ENCODE measurements at places on chromosomes 1 and 21.

DNA sequence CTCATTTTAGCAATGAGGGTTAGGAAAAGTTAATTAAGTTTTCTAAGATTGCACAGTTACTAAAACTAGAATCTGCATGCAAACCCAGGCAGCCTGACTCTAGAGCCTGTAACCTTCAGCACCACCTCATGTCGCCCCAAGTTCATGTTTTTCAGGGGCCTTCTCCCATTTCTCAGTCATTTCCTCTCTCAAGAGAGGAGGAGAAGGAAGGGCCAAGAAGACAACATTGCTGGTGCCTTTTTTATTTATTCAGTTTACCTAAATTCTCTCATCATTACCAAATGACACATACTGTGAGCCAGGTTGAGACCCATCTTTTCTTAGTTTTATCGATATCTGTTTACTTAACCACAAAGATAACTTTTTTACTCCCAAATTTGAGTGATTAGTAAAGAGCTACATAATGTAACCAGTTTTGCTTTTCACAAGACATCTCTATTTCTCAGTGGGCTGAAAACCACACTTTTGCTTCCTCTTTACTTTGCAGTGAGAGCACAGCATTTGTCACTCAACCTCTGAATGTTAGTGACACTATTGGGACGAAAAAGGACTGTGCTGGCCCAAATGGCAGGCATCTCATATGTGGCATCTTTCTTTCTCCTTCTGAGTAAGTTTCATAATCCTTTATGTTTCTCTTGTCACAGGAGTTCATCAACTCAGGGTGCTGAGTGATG, at the start of gene CD101:
Gene CD101, plus strand, starts transcription at position 507 of the 674 bp plus-strand sequence. Its CDS starts 58 bp downstream, at position 565.
- DNase-seq: no peak

DNA sequence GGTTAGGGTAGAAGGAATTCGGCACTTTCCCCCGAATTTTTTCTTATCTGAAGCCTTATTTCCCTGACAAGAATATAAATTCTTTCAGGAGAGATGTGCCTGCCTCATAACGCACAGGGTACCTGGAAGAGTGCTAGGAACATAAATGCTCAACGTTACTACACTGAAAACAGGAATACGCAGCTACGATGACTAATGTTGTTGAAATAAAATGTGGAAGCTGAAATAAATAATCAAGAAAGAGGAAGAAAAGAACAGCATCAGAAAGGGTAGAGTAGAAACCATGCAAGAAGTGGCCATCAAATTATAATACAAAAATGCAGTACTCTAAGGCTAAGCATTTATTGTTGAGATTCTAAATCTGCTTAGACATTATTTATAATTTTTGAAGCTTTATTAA, 33.9 kb downstream of the SLC66A1 start:
- no peak for DNase-seq

- no peak for DNase-seq
Measured at GRCh38 chr1:41490911-41491310, 6.4 kb upstream of the EDN2 start.

- no peak for DNase-seq
Measured at GRCh38 chr1:221074332-221074731, 195.1 kb downstream of the HLX start.

- no peak for DNase-seq
Measured at GRCh38 chr1:84672080-84672854, 18.0 kb downstream of the SSX2IP start.

GRCh38 chr1:160097911-160098851, at the start of gene IGSF8:
Gene IGSF8 (minus strand): TSS chr1:160098619. CDS start chr1:160098472, 147 bp downstream.
- peak; percentile 93 for DNase-seq

DNA sequence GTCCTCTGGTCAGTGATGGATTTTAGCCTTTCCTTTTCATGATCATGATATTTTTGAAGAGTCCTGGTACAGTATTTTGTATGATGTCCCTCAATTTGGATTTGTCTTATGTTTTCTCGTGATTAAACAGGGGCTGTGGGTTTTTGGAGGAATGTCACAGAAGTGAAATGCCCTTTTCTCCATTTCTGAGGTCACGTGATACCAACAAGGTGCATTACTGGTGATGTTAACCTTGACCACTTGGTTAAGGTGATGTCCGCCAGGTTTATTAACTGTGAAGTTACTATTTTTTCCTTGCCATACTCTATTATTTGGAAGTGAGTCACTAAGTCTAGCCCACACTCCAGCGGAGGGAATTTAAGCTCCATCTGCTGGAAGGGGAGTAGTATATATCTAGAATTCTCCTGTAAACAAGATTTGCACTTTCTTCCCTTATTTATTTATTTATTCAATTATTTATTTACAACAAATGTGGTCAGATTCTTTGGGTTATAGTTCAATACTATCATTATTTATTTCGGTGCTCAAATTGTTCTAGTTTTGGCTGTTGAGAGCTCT, 123.4 kb downstream of the HIVEP3 start:
- no peak for DNase-seq

DNA sequence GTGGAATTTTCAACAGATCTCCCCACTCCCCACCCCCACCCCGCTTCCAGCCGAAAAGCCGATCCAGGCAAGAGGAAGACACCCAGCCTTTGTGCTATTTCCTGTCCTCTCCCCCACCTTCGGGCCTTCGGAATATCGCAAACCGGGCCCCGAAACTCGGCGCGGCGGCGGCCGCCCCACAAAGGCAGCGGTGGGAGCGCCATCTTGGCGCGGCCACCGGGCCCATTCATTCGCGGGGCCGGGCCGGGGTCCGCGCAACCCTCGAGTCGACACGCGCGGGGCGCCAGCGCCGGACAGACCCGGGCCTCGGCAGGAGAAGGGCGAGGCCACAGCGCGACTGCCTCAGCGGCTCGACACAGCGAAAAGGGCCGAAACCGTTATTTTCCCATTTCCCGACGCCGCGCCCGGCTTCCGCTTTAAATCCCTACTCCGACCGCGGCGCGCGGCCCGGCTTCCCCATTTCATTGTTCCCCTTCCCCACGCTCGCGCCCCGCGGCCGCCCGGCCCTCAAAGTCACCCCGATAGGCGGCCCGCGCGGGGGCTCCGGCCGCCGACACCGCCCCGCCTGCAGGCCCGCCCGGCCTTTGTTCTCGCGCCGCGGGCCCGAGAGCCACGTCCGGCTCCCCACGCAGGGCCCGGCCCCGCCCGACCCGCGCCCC, 911 bp downstream of the GNB1 start:
- DNase-seq: no peak

DNA sequence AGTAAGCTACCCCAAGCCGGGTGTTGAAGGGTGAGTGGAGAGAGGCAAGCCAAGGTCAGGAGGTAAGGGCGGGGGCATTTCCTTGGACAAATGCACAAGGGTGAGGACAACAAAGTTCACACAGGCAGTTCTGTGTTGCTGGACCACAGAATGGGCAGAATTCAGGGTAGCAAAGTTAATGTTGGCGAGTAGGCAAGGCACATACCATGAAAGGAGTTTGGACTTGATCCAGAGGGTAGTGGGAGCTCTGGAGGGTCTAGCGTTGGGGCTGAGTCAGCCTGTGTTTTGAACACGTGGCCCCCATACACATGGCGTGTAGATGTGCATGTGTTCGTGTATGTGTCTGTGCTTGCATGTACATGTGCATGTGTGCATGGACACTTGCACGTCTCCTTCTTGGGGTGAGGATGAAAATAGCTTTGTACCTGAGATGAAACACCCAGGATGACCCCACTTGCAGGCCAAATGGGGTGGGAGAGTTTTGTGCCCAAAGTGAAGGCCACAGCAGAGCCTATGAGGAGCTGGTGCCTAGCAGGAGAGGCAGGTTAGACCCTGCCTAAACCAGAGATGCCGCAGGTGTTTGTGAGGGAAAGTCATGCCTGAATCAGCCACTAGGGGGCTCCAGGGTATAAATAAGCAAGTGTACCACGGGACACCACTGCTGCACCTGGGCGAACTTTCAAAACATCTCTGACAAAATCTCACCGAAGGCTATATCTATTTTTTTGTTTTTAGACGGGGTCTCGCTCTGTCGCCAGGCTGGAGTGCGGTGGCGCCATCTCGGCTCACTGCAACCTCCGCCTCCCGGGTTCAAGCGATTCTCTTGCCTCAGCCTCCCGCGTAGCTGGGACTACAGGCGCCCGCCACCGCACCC, 21.8 kb downstream of the SLC27A3 start:
- peak; percentile 88 for DNase-seq

DNA sequence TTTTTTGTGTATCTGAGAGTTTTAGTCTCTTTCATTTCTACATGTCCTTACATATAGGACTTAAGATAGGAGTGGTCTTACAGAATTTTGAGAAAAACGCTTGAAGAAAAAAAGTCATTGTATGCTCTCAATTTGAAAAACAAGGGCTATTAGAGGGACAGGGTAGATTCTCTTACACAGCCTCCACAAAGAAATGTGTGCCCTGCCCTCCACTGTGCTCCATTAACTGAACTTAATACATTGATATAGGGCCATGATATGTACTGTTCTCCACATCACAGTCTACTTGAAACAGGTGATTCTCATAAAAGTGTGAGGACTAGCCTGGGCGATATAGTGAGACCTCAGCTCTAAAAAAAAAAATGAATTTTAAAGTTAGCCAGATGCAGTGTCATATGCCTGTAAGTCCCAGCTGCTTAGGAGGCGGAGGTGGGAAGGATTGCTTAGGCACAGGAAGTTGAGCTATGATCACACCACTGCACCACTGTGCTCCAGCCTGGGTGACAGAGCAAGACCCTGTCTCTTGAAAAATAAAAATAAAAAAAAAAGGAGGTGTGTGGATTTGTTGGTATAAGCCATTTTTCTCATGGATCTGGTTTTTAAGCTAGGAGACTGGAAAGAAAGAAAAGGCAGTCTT, 77.0 kb downstream of the HMCN1 start:
- no peak for DNase-seq

- DNase-seq: no peak
Measured at GRCh38 chr1:156625436-156626078, 6.3 kb downstream of the HAPLN2 start.

GRCh38 chr1:202235856-202236837, 42.5 kb downstream of the LGR6 start:
- DNase-seq: peak; percentile 64

DNA sequence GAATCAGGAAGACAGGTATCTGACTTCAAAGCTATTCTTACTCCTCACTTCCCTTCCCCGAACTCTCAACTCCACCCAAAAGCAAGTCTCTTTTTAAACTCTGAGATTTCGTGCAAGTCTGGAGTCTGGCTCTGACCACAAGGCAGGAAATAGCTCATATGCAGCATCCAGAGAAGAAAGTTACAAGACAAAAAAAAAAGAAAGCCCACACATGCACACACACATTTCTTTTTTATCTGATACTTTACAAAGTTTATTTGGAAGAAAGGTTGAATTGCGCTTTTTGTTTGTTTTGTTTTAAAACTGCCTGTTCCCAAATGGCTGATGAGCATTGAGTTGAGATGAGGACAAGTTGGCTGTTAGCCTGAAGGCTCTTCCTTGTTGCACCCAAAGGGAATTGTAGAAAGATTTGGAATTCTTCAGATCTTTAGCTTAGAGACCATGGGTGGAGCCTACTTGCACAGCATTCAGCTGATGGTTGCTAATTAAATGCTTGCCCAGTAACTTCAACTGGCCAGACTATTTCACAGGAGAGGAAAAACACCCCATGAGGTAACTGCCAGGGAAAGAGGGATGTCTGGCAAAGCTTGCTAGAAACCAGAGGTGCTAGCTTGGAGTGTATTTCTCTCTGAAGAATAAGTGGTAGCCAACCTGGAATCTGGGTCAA, 490.3 kb downstream of the TTLL7 start:
- peak; percentile 18 for DNase-seq

GRCh38 chr1:52057876-52058415, 1.9 kb downstream of the BTF3L4 start:
- DNase-seq: no peak

DNA sequence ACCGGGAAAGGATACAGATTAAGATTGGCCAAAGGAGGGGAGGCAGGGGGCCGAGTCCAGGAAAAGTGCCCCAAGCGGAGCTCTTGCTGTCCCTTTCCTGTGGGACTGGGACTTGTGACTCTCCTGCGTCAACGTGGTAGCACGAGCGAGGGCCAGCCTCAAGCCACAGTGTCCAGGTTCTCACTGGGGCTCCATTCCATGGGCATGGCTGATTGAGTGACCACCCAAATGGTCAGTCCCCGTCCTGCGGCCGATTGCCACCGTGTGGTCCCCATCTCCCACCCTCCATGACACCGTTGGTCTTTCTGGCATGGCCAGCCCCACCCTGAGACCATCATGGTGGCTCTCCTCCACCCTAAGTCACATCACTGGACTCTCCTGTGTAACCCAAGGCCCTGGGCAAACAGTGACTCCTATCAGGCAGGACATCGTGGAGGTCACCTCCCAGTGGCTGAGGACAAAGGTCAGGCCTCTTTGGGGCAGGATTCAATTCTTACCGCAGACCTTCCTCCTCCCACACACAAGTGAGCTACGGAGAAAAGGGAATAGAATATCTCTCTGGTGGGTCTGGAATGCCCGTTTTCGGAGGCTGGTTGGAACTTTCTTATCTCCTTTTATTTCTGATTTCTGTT, 8.9 kb upstream of the C1orf174 start:
- no peak for DNase-seq

- DNase-seq: no peak
Measured at GRCh38 chr1:200294241-200294640, 115.6 kb downstream of the ZNF281 start.

DNA sequence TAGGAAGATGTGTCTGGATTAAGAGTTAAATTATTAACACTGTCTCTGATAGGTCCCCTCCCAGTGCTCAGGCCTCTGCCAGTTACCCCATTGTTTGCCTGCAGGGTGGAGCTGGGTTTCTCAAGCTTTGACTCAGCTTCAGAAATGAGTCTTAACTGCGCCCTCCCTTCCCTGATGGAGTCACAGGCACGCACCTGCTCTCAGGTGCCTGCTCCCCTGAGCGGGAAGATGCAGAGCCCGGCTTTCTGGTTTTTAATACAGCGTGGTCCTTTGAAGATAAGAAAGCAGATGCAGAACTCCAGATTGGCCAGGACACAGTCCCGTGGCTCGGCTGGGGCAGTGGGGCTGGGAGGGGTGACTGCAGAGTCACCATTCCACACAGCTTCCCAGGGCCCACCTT, 3.2 kb upstream of the SPRR4 start:
- DNase-seq: peak; percentile 40

- DNase-seq: no peak
Measured at GRCh38 chr1:100035214-100035613, 65.4 kb downstream of the SLC35A3 start.

- DNase-seq: no peak
Measured at GRCh38 chr1:31266547-31266946, 26.9 kb upstream of the NKAIN1 start.

DNA sequence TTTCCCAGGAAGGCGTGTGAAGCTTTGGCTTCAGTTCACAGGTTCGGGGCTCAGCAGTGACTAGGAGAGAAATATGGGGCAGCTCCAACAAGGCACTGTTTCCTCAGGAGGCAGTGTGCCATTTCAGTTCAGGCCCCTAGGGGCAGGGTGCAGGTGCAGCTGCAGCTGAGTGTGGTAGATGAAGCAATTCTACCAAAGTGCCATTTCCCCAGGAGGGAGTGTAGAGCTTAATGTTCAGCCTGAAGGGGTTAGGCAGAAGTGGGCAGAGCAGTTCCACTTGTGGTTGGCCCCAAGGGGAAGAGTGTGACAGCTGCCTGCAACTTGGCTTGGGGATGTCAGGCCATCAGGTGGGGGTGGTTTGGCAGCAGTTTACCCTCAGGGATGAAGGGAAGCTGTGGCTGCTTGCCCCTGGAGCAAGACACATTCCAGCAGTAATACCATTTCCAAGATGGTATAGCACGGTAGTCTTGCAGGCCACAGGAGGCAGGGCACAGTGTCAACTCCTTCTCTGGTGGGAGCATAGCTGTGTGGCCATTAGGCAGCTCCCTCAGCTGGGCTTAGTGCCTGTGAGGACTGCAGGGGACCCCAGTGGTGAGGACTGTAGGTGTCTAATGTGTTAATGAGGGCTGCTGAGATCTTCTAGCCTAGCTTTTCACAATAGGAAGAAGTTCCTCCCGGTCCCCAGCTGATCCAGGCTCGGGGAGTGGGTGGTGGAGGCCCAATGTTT, 34.7 kb downstream of the RGSL1 start:
- no peak for DNase-seq

Measured in mucosa of gallbladder (tissue), 1 donor.